Esophagus squamous epithelium (tissue), 5 donors: ENCODE measurements at places on chromosomes 6 and 20.

DNA sequence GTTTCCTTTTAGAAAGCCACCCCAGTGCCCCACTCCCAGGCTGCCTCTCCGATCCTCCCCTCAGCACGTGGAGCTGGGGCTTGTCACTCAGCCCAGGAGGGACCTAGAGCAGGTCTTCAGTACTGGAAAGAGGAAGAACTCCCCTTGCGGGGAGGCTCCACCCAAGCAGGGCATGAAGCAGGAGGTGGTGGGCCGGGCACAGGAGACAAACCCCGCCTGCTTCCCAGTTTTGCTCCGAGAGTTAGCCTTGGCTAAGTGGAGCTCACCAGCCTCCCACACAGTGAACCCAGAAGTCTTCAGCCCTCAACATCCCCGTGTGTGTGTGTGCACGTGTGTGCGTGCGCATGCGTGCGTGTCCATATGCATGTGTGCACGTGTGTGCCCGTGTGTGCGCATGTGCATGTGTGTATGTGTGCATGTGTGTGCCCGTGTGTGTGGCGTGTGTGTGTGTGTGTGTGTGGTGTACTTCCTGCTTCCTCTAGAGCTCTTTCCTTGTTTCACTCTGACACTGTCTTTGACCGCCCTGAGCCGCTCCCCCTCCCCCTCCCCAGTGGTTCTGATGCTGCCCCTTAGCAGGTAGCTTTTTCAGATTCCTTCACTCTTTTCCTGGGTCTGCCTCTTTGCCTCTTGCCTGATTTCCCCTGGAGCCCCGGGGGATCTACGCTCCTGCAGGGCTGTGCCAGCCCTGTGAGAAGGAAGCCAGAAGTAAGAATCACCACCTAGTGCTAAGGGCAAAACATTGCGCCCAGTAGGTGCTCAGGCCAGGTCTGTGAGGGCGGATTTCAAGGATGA, 239.8 kb downstream of the CDC5L start:
- no peak for DNase-seq
- H3K4me3 ChIP-seq: no peak overlapping the region
- H3K4me1 ChIP-seq: no peaks in the 10 kb centered on the region

DNA sequence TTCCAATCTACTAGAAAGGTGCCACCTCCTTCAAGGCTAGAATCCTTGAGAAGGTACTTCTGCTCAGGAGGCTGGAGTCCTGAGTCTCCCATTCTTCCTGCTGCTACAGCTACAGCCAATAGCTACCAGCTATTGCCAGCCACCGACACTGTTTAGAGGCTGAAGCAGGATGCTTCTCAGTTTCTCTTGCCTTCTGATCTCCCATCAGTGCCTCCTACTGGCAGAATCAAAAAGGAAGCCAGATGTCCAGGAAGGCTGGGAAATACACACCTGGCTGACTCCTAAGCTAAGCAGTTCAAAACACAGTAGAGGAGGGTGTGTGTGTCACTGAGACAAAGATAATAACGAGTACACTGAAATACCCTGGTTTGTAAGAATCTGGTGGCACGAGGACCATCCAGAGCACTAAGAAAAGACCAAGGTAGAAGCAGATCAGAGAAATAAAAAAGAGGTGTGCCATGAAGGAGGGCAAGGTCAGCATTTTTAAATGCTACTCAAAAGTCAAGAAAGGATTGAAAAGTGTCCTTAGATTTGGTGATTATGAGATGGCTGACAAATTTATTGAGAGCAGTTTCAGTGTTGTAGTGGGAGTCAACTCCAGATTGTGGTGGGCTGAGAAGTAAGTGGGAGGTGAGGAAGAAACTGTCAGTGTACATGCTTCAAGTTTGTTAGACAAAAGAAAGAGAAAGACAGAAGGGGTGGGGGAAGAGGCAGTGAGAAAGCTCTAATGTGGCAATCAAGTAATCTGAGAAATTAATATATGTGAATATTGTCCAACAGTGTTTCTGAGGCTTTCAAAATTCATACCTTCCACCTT, 2.3 kb upstream of the HLA-DMA start:
- no peak overlapping the region for H3K4me3 ChIP-seq
- peaks cover 17% of the 10 kb centered on the region for H3K4me1 ChIP-seq
- H3K27me3 ChIP-seq: no peaks in the 10 kb centered on the region

DNA sequence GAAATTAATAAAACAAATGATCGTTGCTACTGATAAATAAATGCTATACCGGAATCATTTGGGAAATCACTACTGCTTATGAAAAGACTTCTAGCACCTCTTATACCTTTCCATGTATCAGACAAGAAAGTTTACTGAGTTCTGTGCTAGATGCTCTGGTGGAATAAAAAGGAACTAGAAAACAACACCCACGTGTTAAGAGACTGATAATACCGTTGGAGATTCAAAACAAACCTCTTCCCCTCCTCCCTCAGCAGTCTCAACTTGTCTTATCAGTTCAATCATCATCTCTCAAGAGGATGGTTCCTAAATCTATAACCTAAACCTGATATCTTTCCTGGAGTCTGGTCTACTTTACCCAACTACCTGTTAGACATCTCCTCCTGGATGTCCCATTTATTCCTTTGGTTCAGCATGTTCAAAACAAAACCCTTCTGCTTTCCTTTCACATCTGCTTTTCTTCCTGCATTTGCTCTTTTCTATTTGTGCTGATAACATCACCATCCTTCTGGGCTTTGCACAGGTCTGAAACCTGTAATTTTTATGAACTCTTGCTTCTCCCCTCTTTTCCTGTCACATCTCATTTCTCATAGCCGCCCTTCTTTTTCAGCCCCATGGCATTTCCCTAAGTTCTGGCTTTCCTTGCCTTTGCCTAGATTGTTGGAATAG, 122.2 kb downstream of the COL19A1 start:
- no peaks in the 10 kb centered on the region for H3K27me3 ChIP-seq
- H3K36me3 ChIP-seq: no peaks in the 10 kb centered on the region
- no peaks in the 10 kb centered on the region for H3K4me1 ChIP-seq
- no peak overlapping the region for H3K4me3 ChIP-seq

DNA sequence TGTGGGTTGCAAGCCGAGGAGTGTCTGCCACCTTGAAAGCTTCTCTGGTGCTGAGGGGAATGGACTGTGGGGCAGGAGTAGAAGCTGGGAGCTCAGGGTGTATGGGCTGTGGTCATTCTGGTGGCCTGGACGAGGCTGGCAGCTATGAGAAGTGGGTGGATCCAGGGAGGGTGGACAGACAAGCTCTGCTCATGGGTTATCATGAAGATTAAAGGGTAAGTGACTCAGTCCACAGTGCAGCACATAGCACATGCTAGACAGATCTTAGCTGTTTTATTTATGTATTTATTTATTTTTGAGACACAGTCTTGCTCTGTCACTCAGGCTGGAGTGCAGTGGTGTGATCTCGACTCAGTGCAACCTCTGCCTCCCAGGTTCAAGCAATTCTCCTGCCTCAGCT, 13.8 kb downstream of the RSPO4 start:
- H3K4me3 ChIP-seq: no peak overlapping the region
- H3K27ac ChIP-seq: no peak overlapping the region
- H3K27me3 ChIP-seq: no peaks in the 10 kb centered on the region
- no peak for DNase-seq
- no peaks in the 10 kb centered on the region for H3K4me1 ChIP-seq
- H3K36me3 ChIP-seq: no peaks in the 10 kb centered on the region

DNA sequence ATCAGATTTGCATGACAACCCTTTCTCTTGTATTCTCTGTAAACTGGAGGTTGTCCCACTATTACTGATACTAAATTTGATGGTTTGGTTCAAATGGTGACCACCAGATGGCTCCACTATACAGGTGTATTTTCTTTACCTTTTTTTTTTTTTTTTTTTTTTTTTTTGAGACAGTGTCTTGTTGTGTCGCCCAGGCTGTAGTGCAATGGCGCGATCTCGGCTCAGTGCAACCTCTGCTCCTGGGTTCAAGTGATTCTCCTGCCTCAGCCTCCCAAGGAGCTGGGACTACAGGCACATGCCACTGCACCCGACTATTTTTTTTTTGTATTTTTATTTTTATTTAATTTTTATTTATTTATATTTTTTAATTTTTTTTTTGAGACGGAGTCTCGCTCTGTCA, 6.6 kb upstream of the WTAP start:
- peaks cover 68% of the 10 kb centered on the region for H3K4me1 ChIP-seq
- H3K4me3 ChIP-seq: no peak overlapping the region
- H3K36me3 ChIP-seq: no peaks in the 10 kb centered on the region
- H3K27me3 ChIP-seq: no peaks in the 10 kb centered on the region
- no peak overlapping the region for H3K27ac ChIP-seq

GRCh38 chr6:81293896-81294295, 458.6 kb downstream of the TENT5A start:
- no peak overlapping the region for H3K4me3 ChIP-seq
- H3K36me3 ChIP-seq: no peaks in the 10 kb centered on the region
- no peak for DNase-seq

DNA sequence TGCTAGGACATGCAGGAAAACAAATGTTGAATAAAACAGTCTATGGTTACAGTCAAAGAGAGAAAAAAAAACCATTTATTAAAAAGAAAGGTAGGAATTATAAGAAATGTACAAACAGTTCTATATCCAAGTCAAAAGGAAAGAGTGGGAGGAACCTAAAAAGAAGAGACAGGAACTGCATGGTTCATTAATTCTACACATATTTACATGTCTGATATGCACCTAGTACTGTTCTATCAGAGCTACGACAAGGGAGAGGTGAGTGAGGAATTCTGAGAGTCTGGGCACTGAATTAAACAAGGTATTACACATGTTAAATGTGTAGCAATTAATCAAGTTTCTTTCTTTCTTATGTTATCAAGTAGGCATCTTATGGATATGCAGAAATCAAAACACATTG, 41.9 kb downstream of the SYCP2 start:
- no peak for DNase-seq
- H3K4me1 ChIP-seq: no peaks in the 10 kb centered on the region
- H3K27me3 ChIP-seq: no peaks in the 10 kb centered on the region
- no peak overlapping the region for H3K27ac ChIP-seq
- no peaks in the 10 kb centered on the region for H3K36me3 ChIP-seq

- no peaks in the 10 kb centered on the region for H3K27me3 ChIP-seq
- no peak for DNase-seq
- H3K27ac ChIP-seq: no peak overlapping the region
- H3K36me3 ChIP-seq: no peaks in the 10 kb centered on the region
- H3K4me3 ChIP-seq: no peak overlapping the region
These were observed 33.5 kb upstream of the TSPYL1 start for GRCh38 chr6:116313101-116313776.

- no peaks in the 10 kb centered on the region for H3K27me3 ChIP-seq
- no peak overlapping the region for H3K27ac ChIP-seq
- DNase-seq: no peak
- H3K36me3 ChIP-seq: no peaks in the 10 kb centered on the region
- no peaks in the 10 kb centered on the region for H3K4me1 ChIP-seq
These were observed 680.0 kb downstream of the RNF144B start for GRCh38 chr6:19067165-19067564.

- no peak overlapping the region for H3K27ac ChIP-seq
- no peaks in the 10 kb centered on the region for H3K36me3 ChIP-seq
- no peaks in the 10 kb centered on the region for H3K27me3 ChIP-seq
- no peak overlapping the region for H3K4me3 ChIP-seq
These were observed 237.7 kb upstream of the PRND start for GRCh38 chr20:4483961-4484360.

DNA sequence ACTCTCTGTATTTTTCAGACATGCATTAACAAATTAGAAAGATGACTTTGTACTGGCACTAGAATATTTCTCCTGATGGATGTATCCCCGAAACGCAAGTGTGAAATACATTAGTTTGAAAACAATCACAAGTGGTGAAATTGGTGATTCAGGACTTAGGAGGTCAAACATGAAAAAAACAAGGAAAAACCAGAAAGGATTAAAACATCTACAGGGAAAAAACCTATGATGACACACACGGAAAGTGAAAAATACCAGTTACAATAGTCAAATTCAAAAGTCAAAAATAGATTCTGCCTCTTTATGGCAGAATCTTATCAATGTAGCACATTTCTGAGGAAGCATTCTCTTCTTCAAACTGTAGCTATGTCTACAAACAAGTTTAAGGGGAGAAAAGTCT, 129.0 kb upstream of the SGK1 start:
- no peak for DNase-seq
- peak overlapping the region; percentile 54 for H3K27ac ChIP-seq
- H3K4me3 ChIP-seq: no peak overlapping the region
- no peaks in the 10 kb centered on the region for H3K36me3 ChIP-seq
- peaks cover 78% of the 10 kb centered on the region for H3K4me1 ChIP-seq

DNA sequence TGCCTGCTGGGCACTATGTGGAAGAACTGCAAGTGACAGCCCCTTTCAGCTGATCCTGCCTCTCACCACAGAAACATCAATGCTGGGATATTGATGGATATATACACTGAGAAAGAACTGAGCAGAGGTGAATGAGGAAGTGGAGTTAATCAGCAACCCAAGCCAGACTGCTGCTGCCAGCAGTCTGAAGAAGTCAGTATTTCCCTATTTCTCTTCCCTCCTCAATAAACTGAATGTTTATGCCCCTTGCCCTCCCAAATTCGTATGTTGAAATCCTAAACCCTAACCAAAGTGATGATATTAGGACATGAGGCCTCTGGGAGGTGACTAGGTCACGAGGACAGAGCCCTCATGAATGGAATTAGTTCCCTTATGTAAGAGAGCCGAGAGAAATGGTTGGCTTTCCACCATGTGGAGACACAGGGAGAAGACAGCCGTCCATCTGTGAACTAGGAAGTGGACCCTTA, 76.3 kb downstream of the CDK19 start:
- DNase-seq: no peak
- no peak overlapping the region for H3K4me3 ChIP-seq
- H3K4me1 ChIP-seq: no peaks in the 10 kb centered on the region
- H3K36me3 ChIP-seq: peaks cover 41% of the 10 kb centered on the region
- no peaks in the 10 kb centered on the region for H3K27me3 ChIP-seq

GRCh38 chr20:57170343-57170742, 96.1 kb downstream of the BMP7 start:
- no peaks in the 10 kb centered on the region for H3K27me3 ChIP-seq
- H3K4me3 ChIP-seq: no peak overlapping the region
- H3K36me3 ChIP-seq: no peaks in the 10 kb centered on the region
- no peaks in the 10 kb centered on the region for H3K4me1 ChIP-seq

DNA sequence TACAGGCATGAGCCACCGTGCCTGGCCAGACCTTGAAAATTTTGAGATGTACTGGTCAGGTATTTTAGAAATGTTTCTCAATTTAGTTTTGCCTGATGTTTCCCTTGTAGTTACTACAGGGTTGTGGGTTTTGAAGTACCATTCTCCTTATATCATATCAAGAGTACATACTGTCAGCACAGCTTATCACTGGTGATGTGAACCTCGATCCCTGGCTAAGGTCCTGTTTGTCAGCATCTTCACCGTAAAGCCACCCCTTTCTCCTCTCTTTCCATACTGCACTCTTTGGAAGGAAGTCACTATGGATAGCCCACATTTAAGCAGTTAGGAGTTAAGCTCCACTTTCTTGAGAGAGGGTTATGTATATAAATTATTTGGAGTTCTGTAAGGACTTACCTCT, 27.8 kb downstream of the PHACTR2 start:
- H3K4me3 ChIP-seq: no peak overlapping the region
- no peaks in the 10 kb centered on the region for H3K27me3 ChIP-seq
- no peak for DNase-seq
- no peaks in the 10 kb centered on the region for H3K36me3 ChIP-seq
- no peak overlapping the region for H3K27ac ChIP-seq

- DNase-seq: no peak
- H3K4me3 ChIP-seq: peak overlapping the region; percentile 57
- H3K36me3 ChIP-seq: no peaks in the 10 kb centered on the region
These were observed 1.4 kb downstream of the BMP6 start for GRCh38 chr6:7727086-7727945.
